ENCODE measurements at places on chromosomes 16 and 17.

DNA sequence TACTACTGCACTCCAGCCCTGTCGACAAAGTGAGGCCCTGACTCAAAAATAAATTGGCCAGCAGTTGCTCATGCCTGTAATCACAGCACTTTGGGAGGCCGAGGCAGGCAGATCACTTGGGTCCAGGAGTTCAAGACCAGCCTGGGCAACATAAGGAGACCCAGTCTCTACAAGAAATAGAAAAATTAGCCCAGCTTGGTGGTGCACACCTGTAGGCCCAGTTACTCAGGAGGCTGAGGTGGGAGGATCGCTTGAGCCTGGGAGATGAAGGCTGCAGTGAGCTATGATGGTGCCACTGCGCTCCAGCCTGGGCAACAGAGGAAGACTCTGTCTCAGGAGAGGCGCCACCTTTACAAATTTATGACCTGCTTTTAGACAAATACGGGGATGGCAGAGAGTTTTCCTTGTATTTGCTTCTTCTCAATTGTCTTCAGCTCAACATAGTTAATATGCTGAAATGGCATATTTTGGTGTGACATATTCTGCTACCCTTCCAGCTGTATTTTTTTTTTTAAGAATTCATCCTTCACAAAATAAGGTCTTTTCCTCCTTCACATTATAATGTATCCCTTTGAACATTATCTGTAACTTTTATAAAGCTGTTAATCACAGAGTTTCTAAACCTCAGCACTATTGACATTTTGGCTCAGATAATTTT lies 21.1 kb upstream of the YPEL2 start:
- ATAC-seq: no peak

DNA sequence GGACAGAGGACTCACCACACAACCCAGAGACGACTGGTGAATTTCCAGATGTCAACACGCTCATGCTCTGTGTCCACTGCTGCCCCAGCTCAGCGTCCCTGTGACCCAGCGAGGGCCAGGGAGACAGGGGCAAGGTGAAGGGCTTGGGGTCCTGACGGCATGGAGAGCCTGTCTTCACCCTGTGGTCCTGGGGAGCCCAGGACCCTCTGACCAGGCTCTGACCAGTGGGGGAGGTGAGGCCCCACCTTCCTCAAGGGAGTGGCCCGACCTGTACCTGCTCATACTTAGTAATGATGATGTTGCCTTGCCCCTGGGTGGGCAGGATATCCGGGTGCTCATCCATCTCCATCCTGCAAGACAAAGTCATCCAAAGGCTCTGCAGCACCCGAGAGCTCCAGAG lies 39.8 kb downstream of the TNFRSF13B start:
- no peak for ATAC-seq

GRCh38 chr17:44424828-44425461 lies 35.5 kb upstream of the ITGA2B start:
- no peak for ATAC-seq

- ATAC-seq: no peak
Measured at GRCh38 chr17:74356646-74357465, 4.8 kb downstream of the BTBD17 start.

- ATAC-seq: peak; percentile 15
Measured at GRCh38 chr17:40471846-40472732, 28.8 kb downstream of the IGFBP4 start.

DNA sequence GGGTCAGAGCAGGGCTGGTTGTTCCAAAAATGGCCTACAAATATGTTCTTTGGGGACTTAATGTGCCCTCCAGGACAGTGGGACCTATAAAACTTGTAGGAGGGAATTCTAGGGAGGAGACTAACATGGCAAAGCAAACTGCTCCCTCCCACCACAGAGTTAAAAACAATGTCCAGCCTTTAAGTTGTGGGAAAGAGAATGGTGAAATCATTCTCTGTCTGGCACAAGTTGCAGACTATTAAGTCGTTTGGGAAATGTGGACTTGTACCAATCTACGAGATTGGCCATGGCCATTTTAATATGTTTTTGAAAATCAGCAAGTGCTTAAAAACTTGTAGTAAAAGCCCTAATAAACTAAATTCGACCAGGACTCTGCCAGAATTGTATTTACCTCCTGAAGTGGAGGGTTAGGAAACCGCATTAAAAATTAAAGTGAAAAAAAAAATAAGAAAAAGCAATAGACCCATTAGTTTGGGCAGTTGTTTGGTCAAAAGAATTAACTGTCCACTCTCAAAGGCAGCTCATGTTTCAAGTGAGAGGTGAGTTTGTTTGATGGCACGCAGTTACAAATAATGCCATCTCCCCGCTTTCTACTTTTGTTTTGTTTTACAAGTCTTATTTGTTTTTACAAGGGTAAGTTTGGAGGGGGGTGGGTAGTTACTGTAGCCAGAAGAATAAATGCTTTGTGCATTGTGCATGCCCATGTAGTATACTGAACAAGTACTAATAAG lies 32.4 kb downstream of the ANKFN1 start:
- ATAC-seq: peak; percentile 53

DNA sequence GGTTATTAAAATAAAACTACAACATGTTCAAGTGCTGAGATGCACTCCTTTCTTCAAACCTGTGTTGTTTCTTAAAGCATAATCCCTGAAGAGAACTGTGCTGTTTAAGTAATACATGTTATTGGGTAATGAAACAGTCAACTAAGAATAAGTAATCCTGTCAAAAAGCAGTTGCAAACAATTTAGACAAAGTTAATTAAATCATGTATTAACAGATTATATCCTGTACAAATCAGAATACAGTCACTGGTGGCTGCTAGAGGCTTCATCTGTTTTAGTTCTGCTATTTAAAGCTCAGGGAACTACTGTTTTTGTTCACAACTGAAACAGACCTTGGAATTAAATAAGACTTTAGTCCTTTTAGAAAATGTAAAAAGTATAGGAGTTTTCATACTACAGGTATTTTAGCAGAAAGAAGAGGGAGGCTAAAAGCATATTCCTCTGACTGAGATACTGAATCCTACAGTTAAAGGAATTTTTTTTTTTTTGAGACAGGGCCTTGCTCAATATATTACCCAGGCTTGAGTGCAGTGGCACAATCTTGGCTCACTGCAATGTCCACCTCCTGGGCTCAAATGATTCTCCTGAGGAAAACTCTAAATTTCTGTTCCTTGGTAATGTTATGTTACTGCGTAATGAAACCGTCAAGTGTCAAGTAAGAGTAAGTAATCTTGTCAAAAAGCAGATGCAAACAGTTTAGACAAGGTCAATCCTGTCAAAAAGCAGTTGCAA lies 27.3 kb upstream of the ITGA2B start:
- ATAC-seq: no peak

- ATAC-seq: no peak
Measured at GRCh38 chr17:7486181-7486580, 2.0 kb downstream of the POLR2A start.

GRCh38 chr16:22356930-22357634 lies 17.3 kb downstream of the CDR2 start:
- ATAC-seq: no peak

DNA sequence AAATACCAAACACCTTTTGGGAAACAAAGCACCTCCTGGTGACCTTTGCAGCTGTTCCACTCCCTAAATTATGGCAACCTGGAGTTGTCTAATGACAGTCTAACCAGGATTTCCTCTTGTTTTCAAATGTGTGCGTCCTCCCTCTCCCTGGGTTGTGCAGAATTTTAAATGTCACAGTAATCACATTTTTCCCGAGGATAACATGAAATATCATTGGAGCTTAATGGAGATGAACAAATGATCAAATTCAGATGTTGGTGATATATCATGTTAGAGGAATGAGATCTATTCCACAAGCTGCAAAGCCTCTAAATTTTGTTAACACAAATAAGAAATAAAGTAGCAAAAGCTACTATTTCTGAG lies 86.9 kb upstream of the HLF start:
- peak; percentile 61 for ATAC-seq
